ENCODE measurements at places on chromosomes 11 and 22.

DNA sequence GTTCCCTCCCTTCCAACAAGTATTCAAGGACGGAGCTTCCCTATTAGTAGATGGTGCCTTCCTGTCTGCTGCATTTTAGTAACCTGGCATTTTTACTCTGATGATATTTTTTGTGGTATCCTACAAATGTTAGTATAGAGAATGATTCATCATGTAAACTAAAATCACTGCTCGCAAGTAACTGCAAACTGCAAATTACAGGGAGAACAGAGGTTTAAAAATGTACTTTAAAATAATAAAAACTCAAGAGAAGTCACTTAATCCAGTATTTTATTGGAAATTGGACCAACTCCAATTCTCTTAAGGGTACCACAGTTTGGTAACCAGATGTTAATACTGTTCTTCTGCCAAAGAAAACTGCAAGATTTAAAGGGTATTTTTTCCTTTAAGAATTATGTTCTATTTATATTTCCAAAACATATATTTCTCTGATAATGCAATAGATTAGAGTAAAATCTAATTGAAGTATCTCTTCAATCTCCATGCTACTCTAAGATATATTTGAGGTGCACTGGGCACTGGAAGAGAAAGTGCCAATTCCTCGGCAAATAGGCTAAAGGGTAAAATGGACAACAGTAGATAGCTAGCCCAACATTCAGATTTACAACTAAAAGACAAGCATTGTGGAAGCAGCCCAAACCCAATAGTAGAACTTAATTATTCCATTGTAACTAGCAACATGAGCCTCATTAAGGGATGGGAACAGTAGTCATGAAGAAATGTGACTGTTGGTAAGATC is 298.0 kb downstream of the TTC28 start:
- no peak for DNase-seq

DNA sequence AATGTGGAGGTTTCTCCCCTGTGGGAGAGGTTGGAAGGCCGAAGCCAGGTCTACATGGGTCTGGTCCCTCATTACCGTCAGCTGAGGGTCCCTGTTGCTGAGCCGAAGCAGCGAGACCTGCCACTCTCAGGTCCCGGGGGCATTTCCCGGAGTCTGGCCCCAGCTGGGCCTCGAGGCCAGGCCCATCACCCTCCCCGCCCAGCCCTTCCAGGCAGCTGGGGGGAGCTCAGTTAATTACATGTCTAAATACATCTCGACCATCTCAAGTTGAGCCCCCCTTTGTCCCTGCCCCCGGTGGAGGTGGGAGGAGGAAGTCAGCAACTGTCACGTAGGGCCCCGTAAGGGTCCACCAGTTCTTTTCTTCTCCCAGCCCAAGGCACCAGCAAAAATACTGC is 3.6 kb downstream of the CDKN1C start:
- no peak for DNase-seq

DNA sequence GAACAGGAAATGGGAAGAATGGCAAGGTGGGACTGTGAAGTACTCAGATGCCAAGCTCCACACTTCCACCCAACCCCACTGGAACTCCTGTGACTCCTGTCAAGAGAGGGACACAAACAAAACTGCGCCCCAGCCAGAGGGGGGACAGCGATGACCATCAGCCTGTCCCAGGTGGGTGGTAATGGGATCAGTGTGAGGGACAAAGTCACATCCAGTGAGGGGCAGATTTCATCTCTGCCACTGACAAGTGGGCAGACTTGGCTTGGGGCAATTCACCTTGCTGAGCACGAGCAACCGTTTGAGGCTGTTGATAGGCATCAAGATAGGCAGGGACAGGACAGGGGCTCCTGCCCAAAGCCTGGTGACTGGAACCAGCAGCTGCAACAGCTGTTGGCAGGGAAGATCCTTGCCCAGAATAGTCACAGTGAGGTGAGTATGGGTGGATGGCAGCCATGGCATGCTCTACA is 105.4 kb upstream of the PITPNB start:
- no peak for DNase-seq

GRCh38 chr11:36146437-36146836 is 142.8 kb downstream of the COMMD9 start:
- DNase-seq: no peak

DNA sequence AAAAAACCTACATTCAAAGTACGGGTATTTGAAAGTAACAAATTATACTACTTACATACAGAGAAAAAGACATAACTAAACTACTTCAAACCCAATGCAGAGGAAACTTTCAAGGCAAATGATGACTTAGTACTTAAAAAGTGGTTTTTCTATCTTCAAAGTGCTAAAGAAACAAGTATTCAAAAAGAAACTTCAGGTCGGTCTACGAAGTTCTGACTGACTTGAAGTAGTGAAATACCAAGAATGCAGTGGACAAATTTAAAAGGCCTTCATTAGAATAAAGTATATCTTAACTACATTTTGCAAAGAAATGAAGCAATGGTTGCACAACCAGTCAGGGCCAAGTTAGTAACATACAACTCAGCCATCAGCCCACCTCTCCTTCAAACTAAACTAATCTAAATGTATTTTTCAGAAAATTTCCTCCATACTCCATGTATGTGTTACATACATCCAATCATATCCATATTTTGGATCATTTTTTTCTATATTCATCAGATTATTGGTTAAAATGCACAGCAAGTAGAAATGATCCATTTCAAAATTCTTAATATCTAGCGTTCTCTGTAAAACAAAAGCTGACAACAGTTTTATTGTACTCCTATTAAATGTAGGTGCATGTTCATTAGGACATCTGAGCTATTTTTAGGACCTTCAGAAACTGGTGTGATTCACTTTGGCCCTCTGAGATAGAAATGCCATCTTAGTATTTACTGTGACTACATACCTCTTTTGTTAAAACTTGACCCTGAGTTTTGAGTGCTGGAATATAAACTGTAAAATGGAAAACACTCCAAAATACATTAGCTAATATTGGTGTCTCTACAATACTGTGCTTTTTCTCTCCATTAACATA is 49.9 kb downstream of the BIRC2 start:
- no peak for DNase-seq

GRCh38 chr11:105153392-105153791 is 13.8 kb upstream of the CARD18 start:
- DNase-seq: no peak

DNA sequence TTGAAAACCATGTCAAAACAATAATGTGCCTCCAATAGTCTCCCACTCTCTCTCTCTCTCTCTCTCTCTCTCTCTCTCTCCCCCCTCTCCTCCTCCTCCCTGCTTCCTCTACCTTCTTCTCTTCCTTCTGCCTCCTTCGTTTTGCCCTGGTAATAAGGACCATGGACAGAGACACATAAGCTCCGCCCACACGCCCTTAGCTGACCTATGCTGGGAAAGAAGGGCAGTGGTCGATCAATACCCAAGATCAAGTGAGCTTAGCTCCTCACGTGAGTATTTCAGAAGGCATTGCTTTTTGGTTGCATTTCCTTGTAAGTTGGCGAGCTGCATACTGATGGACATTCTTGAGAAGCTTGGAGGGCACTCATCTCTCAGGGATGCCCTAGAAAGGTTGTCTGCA is 194.8 kb downstream of the MIAT start:
- DNase-seq: no peak

GRCh38 chr11:47184711-47185304 is 1.4 kb downstream of the PACSIN3 start:
- DNase-seq: no peak

DNA sequence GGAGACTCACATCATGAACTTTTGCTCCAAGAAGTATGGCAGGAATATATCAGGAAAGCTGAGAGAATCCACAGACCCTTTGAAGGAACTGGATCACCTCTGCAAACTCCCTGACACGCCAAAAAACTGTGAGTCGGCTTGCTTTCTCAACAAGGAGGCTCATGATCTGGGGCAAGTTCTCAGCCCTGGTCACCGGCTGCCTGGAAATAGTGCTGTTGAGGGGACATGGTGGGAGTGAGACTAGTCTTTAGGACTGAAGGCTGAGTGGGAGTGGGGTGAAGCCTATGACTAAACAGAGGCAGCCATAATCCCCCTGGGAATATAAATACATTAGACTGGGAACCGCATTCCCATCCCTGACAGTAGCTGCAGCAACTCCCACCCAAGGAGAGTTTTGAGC is 8.4 kb upstream of the MMP7 start:
- DNase-seq: no peak

DNA sequence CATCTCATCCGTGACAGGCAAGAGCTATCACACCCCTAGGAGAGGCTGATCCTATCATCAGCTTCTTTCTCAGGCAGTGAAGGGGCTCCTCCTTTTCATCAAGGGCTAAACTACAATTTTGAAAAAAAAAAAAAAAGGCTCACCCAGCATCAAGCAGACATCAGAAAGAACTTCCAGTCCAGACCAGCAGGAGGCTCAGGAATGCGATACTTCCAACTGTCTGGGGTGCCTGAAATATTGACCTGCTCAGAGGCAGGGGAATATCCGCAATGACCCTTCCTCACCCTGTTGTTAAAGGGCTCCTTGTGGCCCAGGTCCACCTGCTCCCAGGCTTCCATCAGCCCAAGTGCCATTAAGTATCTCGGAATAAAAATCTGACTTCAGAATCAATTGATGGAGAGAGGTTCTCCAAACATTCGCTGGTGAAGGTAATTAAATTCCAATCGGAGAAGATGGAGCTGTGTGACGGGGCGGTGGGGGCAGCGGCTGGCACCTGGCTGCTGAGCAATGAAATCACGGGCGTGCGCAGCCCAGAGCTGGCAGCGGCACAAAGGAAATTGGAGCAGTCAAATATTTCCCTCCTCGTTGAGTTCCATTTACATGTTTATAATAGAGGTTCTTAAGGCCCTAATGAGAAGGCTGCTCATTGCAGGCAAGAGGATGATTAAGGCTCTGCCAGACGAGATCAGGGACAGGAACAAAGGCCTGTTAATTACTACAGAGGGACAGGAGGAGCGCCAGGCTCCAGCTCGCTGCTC is 69.0 kb upstream of the THY1 start:
- no peak for DNase-seq

DNA sequence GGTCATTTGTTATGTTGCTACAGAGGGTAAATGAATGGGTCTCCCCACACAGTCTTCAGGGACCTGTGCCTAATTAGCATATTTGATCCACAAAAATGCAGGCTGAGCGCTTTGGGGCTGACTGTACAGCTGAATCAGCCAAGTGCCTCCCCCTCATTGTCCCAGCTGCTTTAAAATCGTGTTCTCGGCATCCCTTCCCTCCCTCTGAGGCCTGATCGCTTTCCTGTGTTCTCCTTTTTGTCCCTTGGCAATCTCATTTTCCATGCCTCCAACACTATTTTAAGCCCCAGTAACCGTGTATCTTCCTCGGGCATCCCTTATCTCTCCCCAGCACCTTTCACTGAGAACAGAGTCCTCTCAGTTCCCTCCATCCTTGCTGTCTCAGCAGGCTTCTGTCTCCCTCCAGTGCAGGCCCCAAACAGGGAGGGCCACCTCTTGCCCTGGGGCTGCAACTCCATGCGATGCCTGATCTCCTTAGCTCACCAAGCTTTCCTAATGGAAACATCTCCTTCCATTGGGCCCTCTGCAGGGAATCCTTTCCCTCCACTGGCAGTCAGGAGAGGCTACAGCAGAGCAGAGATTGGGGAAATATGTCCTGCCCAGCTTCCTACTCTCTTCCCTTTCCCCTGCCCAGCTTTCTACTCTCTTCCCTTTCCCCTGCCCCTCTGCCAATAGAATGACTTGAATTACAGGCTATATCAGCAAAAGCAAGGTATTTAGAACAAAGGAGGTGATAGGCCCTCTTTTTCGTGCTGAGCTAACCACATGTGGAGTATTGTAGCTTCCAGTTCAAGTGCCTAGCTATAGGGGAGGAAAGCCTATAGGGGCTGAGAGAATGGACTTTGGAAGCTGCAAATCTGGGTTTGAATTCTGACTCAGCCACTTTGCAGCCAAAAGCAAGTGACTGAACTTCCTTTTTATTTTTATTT is 13.8 kb downstream of the UQCR10 start:
- DNase-seq: peak; percentile 85

DNA sequence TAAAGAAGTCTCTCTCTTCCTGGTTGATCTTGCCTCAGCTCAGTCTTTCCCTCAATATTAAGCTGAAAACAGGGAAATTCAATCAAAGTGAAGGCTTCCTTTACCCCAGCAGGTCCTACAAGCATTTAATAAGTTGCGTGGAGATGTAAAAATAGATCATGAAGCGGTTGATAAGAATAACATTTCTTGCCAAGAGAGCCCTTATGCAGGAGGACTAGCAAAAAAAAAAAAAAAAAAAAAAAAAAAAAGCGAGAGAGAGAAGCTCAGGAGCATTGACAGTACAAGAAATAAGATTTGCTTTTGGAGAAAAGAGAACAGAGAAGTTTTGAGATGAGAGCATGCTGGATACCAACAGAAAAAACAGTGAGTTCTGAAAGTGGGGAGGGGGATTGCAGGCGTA is 112.2 kb upstream of the CLMP start:
- no peak for DNase-seq

- DNase-seq: peak; percentile 34
These were observed 20.4 kb downstream of the FAM168A start for GRCh38 chr11:73577496-73577917.

GRCh38 chr11:30879322-30880005 is 293.3 kb upstream of the MPPED2 start:
- DNase-seq: peak; percentile 4

DNA sequence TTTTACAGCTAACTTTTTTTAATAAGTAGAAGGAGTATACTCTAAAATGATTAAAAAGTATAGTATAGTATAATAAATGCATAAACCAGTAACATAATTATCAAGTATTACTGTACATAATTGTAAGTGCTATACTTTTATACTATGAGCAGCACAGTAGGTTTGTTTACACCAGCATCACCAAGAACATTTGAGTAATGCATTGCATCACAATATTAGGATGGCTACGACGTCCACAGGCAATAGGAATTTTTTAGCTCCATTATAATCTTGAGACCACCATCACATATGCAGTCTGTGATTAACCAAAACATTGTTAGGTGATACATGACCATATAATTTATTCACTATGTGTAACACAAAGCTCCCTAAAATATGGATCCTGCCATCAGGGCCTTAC is 20.4 kb downstream of the RNF141 start:
- no peak for DNase-seq

- DNase-seq: no peak
These were observed 81.4 kb downstream of the CDKN1C start for GRCh38 chr11:2804189-2804588.
